Adipocyte (in vitro differentiated cells): ENCODE measurements at places on chromosomes 6 and 20.

- no peak for DNase-seq
Measured at GRCh38 chr20:63316502-63316921, 23.5 kb downstream of the COL20A1 start.

GRCh38 chr6:69647726-69648125, 149.1 kb downstream of the LMBRD1 start:
- DNase-seq = no peak

GRCh38 chr20:50645253-50646068, 45.9 kb downstream of the RIPOR3 start:
- DNase-seq = peak; percentile 95

DNA sequence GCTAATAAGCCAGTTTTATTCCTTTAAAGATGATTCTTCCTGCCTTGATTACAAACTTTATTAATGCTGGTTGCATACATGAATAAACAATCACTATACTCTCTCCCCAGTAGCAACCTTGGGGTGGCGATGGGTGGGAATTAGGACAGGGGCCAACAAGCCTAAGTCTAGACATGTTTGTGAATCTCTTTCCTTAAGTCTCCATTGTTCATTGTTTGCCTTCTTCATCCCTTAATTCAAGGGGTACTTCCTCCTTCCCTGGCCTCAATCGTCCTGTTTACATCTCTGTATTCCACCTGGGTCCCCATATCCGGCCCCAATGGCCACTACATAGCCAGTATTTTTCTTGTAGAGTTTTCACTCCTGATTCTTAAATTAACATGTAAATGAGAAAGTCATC, 66.0 kb downstream of the ARHGAP18 start:
- no peak for DNase-seq

DNA sequence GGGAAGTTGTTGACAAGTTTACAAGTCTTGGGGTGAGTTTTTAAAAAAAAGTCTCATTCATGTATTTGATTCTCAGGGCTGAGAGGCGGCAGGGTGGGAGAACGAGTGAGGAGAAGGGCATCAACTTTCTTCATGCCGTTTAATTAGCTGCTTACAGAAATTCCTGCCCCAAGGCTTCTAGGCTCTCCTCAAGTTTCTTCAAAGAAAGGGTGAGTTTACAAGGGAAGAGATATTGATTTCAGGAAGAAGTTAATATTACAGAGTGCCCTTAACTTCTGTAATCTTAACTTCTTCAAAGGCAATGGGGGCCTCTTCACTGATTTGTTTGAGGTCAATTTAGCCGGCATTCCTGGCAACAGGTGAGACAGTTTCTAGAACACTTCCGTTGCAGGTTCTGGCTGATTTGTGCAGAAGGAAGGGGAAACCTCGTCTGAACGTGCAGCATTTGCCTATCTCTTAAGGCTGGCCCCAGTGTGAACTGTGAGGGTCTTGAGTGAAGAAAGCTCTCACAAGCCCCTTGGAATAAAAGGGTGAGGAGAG, 3.4 kb upstream of the COL12A1 start:
- DNase-seq = no peak

- DNase-seq = no peak
Measured at GRCh38 chr6:85361643-85362014, 88.3 kb upstream of the NT5E start.

- DNase-seq = no peak
Measured at GRCh38 chr6:3320238-3320811, 61.6 kb downstream of the PSMG4 start.

- DNase-seq = peak; percentile 14
Measured at GRCh38 chr20:22962567-22963439, 72.3 kb upstream of the SSTR4 start.

DNA sequence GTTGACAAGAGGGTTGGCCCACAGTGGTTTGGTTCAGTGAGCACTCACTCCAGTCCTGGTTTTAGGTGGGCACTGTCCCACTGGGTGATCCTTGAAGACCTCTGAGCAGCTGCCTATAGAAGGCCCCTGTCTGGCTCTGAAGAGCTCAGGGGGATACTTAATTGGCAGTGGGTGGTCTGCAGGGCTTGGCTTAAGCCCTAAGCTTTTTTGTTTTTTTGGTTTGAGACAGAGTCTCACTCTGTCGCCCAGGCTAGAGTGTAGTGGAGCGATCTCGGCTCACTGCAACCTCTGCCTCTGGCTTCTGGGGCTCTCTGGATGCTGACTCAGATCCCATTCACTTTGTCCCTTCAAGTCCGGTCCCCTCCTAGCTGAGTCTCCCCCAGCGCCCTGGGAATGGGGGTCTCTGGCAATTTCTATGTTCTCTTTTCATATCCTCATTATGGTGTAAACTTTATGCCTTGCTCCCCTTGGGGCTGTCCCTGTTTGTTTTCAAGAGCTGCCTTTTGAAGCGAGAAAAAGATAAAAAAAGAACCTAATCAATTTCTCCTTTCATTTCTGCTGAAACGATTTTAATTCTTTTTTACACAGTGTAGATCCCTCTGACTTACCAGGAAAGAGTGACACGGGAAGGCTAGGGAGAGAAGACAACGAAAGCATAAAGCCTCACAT, 12.2 kb upstream of the KCNG1 start:
- no peak for DNase-seq

DNA sequence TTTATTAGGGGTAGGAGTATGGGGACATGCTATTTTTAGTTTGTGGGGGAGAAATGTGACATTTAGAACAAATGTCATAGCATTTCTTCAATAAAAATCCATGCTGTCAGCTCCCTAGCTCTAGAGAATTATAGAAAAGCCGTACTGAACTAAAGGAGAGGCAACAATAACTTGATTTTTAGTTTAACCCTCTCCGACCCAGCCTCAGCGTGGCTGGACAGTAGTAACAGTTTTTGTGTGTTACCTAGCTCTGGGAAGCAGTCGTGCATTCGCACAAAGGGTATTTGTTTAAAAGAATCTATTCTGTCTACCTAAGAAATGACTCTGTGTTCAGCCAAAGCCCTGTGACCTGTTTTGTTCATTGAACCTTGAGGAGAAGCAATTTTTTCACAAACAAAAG, 442.4 kb upstream of the SOX4 start:
- no peak for DNase-seq

GRCh38 chr6:117482240-117483003, at the start of gene DCBLD1:
Gene DCBLD1 (plus strand): TSS chr6:117482674. CDS start chr6:117482782, 108 bp downstream.
- DNase-seq = peak; percentile 92

DNA sequence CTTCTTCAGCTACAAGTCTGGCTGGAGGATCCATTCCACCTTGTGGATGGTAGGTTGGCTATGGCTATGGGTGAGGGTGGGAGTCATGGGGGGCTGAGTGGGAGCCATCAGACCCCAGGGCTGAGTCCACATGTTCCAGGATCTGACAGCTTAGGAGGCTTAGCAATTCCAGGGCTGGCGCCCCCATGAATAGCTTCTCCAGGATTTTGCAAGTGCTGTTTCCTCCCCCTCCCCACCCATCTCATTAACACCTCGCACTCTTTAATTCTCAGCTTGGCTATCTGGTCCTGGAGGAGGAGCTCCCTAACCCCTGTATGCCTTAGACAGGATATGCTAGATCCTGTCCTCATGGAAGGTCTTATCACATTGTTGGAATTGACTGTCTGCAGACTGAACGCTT, 39.0 kb upstream of the ANGPT4 start:
- DNase-seq = no peak

- no peak for DNase-seq
Measured at GRCh38 chr6:99195986-99196655, 153.4 kb downstream of the FAXC start.

DNA sequence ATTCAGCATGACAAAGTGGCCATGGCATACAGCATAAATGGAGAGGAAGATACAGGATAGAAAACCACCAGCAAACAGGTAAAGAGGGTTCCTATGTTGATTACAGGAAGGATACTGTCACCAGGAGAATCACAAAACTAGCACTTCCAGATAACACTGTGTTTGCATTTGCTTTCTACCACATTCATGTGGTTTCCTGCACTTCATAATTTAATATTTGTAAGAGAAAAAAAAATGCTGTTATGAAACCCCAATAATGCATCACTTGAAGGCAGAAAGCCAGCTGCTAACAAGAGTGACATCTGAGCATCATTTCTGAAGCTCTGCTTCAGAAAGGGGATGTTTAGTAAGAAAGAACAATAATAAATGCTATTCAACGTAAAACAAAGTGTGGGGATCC, 106.6 kb downstream of the ATXN1 start:
- DNase-seq = no peak

- DNase-seq = peak; percentile 7
Measured at GRCh38 chr6:8860671-8861070, 425.3 kb upstream of the SLC35B3 start.

GRCh38 chr6:37135835-37136694, 33.9 kb upstream of the PIM1 start:
- no peak for DNase-seq

DNA sequence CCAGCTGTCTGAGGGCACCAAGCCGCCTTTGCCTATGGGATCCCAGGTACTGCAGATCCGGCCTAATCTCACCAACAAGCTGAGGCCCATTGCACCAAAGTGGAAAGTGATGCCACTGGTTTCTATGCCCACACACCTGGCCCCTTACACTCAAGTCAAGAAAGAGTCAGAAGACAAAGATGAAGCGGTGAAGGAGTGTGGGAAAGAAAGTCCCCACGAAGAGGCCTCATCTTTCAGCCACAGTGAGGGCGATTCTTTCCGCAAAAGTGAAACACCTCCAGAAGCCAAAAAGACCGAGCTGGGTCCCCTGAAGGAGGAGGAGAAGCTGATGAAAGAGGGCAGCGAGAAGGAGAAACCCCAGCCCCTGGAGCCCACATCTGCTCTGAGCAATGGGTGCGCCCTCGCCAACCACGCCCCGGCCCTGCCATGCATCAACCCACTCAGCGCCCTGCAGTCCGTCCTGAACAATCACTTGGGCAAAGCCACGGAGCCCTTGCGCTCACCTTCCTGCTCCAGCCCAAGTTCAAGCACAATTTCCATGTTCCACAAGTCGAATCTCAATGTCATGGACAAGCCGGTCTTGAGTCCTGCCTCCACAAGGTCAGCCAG, 283.0 kb downstream of the TSHZ2 start:
- DNase-seq = no peak

- peak; percentile 70 for DNase-seq
Measured at GRCh38 chr20:34703424-34704176, 544 bp upstream of the TP53INP2 start.

- no peak for DNase-seq
Measured at GRCh38 chr6:25981568-25982263, 19.1 kb downstream of the TRIM38 start.

DNA sequence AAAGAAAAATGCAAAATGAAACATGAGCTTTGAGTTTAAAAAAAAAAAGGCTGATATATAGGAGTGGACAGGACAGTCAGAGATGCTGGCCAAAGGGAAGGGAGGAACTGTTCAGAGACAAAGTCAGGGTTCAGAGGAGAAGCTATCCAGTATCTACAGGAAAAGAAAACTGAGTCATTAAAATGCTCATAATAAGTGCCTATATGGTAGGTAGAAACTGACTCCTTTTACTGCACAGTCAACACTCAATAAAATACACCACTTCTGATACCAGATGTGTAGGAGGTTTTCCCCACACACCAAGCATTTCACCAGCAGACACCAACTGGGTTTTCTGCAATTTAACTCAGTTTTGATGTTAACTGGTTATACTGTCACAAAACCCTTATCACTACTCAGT, 32.9 kb downstream of the FRK start:
- DNase-seq = no peak

DNA sequence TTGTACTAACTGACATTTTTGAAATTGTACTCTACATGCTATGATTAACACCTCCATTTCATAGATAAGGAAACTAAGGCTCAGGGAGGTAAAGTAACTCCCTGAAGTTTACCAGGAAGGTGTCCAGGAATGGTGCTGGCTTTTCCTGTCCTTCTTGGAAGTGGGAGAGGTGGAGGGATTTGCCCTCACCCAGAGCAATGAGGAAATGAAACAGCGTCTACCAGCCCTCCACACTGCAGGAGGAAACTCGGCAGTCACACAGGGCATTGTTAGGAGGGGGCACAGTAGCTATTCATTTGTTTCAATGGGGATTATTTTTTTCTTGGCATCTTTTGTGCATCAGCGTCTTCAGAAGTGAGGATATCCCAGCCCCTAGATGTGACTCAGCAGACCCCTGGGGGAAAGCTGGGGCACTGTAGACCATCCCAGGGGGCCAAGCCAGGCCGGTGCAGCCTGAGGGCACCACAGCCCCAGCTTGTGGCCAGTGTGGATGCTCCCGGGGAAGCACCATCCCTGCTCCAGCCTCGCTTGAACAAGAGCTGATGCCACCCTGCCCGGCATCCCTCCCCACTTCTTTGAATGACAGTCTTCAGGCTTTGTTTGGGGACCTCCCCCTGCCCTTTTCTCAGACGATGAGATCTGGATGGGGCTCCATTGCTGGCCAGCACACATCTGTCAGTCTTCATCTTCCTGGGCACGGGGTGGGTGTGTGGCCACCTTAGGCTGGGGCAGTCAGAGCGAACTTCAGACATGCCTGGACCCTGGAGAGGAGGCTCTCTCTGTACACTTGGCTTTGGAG, 224.4 kb upstream of the PMEPA1 start:
- no peak for DNase-seq

GRCh38 chr20:34983089-34983820, 27.6 kb downstream of the MYH7B start:
- DNase-seq = no peak

- DNase-seq = no peak
Measured at GRCh38 chr20:63915471-63915870, 20.5 kb downstream of the DNAJC5 start.

GRCh38 chr6:32816746-32817204, at the start of gene HLA-DOB:
Gene HLA-DOB (minus strand): TSS chr6:32817002. CDS start chr6:32816951, 51 bp downstream.
- peak; percentile 43 for DNase-seq

DNA sequence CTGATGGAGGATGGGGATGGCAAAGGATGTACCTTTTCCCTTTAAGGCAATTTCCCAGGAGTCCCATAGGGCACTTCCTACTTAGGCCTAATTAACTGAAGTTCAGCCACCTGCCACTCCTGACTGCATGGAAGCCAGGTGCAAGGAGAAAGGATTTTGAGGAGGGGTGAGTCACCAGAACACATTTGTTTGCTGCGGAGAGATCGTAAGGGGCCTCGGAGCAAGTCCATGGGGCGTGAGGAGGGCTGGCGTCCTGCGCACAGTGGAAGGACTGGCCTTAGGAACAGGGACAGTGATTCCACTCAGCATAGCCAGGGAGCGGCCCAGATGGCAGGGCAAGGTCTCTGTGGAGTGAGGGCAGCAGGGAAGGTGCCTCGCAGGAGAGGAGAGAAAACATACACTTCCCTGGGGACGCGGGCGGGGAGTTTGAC, 11.8 kb upstream of the MAP1LC3A start:
- DNase-seq = no peak

DNA sequence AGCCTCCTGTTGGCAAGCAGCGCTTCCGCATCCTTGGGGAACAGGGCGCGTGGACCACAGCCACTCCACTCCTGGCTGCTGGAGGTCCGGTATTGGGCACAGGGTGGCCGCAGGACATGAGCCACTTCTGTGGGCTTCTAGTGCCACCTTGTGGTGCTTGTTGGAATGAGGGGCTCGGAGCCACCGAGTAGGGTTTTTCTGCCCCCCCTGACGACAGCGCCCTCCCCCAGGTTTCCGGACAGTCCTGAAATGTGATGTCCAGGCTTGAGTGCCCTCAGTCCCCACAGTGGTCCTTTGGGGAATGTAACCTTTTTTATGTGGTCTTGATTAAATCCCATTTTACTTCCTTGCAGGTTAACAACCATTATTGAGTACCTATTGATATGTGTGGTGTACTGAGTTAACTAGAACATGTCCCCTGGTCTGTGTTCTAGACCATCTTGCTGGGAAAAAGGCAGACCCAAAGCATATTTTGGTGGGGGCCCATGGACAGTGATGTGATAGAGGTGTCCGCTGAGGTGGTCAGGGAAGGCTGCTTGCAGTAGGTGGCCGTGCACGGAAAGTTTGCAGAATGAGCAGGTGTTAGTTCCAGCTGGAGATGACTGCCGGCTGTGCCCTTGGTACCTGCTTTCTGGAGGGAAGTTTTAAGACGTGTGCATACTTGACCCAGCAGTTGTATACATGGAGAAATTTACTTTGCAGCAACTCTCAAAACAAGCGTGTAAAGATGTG, 70.0 kb downstream of the PTPN1 start:
- DNase-seq = peak; percentile 75
